ENCODE measurements at places on chromosomes 16 and 17. TPM values are rescaled to one million over a fixed set of nuclear protein-coding genes. Genes with fewer than 3 reads are reported as not detected.

- DNase-seq: no peak
These were observed 21.4 kb upstream of the NF1 start for GRCh38 chr17:31073411-31073810.

GRCh38 chr17:72240333-72240732, 119.5 kb downstream of the SOX9 start:
- DNase-seq: no peak

DNA sequence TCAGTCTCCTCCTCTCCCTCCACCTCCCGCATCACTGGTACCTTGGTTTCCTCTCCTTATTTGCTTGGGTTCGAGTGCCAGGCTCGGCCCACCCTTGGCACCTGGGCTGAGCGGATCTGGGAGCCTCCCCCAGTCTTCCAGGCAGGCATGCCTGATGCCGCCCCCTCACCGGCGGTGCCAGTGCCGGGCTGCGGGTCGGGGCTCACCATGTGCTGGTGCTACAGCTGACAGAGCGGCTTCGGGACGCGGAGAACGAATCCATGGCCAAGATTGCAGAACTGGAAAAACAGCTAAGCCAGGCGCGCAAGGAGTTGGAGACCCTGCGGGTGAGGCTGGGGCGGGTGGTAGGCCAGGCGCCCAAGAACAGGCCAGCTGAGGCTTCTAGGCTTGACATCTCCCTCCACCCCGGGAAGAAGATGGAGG, 19.2 kb downstream of the FMNL1 start:
- DNase-seq: no peak

- DNase-seq: no peak
These were observed 6.6 kb upstream of the MIF4GD start for GRCh38 chr17:75277664-75278071.

DNA sequence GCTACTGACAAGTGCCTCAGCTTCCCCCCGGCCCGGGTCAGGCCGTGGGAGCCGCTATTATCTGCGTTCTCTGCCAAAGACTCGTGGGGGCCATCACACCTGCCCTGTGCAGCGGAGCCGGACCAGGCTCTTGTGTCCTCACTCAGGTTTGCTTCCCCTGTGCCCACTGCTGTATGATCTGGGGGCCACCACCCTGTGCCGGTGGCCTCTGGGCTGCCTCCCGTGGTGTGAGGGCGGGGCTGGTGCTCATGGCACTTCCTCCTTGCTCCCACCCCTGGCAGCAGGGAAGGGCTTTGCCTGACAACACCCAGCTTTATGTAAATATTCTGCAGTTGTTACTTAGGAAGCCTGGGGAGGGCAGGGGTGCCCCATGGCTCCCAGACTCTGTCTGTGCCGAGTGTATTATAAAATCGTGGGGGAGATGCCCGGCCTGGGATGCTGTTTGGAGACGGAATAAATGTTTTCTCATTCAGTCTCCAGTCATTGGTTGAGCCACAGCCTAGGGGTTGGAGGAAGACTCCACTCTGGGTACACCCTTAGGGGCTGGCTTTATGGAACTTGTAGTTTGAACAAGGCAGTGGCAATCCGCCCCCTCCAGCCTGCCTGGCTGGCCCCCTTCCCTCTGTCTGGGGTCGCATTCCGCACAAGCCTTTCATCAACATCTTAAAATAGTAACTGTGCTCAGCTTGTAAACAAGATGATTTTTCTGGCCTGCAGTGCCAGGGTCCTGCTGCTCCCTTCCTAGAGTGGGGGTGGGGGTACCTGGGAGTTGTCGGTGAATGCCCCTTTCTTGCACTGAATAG, 4.1 kb downstream of the SYNGR2 start:
- no peak for DNase-seq

DNA sequence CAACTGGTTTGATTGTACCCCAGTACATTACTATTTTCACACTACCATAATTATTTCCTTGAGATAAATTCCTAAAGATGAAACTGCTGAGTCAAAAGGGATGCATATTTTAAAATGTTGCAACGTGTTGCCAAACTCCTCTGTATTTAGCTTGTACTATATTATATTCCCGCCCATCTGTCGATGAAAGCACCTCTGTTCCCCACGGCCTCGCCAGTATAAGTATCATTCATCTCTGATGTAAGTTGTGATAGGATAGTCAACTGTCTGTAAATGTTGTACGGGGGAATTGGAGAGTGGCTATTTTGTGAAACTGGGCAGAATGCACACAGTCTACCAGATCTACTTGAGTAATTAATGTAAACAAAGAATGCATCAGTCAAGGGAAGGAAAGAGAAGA, 47.7 kb upstream of the TNRC6A start:
- DNase-seq: no peak

DNA sequence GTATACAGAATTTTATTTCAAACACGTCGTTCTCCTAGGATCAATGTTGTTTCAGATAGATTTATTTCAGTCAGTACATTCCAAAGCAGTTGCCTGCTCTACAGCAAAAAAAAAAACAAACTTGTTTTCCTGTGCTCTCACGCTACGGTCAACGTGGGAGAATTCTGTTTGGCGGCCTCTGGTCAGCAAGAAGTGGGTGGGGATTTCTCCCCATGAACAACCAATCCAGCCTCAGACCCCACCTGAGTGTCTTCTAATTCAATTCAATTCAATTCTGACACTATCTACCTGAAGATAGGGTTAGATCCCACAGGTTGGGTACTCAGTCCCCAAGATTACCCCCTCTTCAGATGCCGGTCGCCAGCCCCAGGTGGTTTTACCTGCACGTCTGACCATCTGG, 22.1 kb downstream of the C17orf58 start:
- no peak for DNase-seq

AOC3 gene
- 5.8 TPM for total RNA-seq

GRCh38 chr16:66359811-66360608, 6.5 kb upstream of the CDH5 start:
- DNase-seq: peak; percentile 64

GRCh38 chr17:2899906-2900305, 103.7 kb downstream of the RAP1GAP2 start:
- no peak for DNase-seq

DNA sequence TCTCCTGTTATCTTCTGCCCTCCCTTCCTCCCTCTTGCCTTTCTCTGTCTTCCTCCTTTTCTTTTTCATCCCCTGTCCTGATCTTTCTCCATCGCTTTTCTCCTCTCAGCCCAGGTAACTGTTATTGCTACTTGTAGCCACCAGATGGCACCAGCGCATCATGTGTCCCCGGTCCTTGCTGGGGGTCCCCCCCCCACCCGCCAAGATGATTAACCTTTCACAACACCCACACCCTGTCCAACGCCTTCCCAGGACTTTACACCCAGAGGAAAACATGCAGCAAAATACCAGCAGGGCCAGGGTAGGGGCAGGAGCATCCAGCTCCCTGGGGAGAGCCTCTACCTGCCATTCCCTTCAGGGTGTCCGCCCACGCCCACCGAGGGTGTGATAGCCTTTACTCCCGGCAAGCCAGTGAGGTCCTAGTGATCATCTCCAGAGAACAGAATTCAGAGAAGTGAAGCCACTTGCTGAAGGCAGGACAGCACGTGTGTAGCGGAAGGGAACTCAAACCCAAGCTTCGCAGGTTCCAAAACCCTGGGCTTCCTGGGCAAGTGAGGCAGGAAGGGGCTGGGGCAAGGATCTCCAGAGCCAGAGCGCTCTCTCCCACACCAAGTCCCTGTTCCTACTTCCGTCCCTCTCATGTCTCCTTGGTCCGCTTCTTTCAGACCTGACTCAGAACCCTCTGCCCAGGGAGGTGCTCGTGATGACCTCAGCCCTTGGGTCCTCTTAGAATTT, 13.4 kb upstream of the TAC4 start:
- DNase-seq: no peak

- no peak for DNase-seq
These were observed at the start of gene P2RX1 for GRCh38 chr17:3915995-3916696. Gene P2RX1 (minus strand): TSS chr17:3916465. CDS start chr17:3916225, 240 bp downstream.

- no peak for DNase-seq
These were observed 16.5 kb upstream of the CLEC18C start for GRCh38 chr16:70157105-70157476.

DNA sequence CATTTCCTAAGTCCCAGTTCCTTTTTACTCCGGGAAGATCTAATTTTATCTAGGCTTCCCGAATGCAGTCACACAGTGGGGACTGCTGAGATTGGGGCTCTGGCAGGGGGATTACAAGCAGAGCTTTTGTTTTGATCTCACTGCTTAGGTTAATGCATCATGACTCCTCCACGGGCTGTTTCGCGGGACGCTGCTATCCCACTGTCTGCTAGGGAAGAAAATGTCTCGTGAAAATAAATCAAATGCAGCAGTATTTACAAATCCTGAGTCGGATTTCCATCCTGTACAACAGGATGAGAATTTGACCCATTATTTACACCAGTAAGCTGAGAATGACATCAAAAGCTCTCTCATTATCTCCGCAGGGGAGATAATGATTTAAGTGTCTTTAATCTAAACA, 83.8 kb downstream of the CDH11 start:
- no peak for DNase-seq

- no peak for DNase-seq
These were observed 2.0 kb upstream of the SPAG7 start for GRCh38 chr17:4969551-4970173.

ABCA6 gene
- 20.3 TPM for total RNA-seq

OR2C1 gene
- not detected for total RNA-seq

DNA sequence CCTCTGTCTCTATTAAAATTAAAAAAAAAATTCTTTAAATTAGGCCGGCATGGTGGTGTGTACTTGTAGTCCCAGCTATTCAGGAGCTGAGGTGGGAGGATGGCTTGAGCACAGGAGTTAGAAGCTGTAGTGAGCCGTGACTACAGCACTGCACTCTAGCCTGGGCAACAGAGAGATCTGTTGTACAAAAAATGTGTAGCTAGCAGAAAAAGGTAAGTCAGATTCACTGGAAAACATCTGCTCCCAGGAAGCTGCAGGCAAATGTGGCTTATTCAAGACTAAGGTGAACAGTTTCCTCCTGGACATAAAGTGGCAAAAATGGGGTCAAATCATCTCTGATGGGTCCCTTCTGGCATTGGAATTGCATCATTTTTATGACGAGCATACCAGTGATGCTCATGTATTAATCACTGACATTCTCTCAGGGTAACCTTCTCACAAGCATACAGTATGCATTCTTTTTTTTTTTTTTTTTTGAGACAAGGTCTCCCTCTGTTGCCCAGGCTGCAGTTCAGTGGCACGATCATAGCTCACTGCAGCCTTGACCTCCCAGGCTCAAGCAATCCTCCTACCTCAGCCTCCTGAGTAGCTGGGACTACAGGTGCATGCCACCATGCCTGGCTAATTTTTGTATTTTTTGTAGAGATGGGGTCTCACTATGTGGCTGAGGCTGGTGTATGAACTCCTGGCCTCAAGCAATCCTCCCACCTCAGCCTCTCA, 48.7 kb downstream of the CPPED1 start:
- DNase-seq: no peak

GRCh38 chr16:3106205-3106928, 6.0 kb upstream of the ZNF205 start:
- peak; percentile 94 for DNase-seq

DNA sequence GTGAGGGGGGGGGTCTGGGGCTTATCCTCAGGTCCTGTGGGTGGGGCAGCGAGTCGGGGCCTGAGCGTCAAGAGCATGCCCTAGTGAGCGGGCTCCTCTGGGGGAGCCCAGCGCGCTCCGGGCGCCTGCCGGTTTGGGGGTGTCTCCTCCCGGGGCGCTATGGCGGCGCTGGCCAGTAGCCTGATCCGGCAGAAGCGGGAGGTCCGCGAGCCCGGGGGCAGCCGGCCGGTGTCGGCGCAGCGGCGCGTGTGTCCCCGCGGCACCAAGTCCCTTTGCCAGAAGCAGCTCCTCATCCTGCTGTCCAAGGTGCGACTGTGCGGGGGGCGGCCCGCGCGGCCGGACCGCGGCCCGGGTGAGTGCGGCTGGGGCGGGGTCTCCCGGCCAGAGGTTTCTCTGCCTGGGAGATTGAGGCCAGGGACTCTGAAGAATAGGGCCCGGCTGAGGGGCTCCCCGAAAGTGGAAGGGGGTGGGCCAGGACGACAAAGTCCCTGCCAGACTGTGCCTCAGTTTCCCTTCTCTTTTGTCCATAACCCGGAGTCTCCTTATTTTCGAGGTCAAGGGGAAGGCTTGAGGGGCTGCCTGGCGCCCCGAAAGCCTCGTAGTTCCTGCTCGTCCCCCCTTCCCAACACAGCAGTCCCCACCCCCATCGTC, at the start of gene FGF11:
FGF11 (plus strand) TSS at position 51 of the 651 bp plus-strand sequence; CDS start at position 160, 109 bp downstream.
- DNase-seq: no peak

C16orf86 gene
- 3.5 TPM for total RNA-seq

DNA sequence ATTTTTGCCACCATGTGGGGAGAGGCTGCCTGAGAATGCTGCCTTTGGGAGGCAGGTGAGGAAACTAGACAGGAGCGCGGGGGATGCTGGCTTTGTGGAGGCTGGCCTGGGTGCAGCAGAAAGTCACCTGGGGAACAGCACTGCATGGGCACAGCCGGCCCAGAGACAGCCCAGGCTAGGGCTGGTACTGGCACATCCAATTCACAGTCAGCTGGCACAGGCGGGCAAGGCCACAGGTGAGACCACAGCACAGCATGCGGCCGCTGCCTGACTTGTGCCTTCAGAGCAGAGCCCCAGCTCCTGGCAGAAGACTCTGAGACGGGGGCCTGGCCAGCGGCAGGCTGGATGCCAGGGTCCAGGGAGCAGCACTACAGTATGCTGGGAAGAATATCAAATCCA, 16.6 kb upstream of the PITPNM3 start:
- no peak for DNase-seq

ASPHD1 gene
- total RNA-seq: 5.3 TPM

GRCh38 chr17:9922012-9922848, 17.2 kb upstream of the RCVRN start:
- no peak for DNase-seq

- DNase-seq: no peak
These were observed 245.1 kb downstream of the SOX9 start for GRCh38 chr17:72365857-72366414.

OR1A1 gene
- total RNA-seq: not detected

DNA sequence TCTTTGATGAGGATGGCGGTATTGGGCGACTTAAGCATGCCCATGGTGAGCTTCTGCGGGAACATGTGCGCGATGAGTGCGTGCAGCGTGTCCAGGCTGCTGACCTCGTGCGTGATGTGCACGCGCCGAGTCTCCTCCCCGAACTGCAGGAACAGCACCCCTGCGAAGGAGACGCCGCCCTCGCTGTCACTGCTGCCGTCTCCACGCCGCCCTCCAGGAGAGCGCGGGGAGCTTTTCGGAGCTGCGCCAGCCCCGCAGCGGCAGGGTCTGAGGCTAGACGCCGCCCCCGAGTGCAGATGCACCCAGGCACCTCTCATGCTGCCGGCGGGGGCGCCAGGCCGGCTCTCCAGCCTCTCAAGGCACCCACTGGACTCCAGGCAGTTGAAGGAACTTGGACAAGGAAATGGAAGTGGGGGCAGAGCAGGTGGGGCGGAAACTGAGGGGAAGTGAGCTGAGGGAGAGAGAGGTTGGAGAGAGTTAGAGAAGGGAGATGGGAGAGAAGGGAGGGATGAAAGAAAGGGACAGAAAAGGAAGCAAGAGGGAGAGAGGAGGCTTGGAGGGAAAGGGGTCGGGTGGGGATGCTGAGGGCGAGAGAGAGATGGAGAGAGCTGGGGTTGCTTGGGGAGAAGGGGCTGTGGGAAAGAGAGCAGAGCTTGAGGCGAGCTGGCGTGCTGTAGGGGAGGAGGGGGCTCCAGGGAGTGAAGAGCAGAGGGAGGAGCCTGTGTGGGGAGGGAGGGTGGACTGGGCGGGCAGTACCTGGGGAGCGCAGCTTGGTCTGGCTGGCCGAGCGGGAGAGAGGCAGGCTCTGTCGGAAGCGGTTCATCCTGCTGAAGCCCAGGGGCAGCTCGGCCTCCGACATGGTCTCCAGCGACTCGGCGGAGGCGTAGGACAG, 42.1 kb downstream of the SRCIN1 start:
- DNase-seq: no peak

GRCh38 chr16:55846598-55847346, 13.9 kb upstream of the CES1 start:
- no peak for DNase-seq

Data from heart left ventricle (tissue), 16 donors.